ENCODE measurements at places on chromosomes 3 and 15.

DNA sequence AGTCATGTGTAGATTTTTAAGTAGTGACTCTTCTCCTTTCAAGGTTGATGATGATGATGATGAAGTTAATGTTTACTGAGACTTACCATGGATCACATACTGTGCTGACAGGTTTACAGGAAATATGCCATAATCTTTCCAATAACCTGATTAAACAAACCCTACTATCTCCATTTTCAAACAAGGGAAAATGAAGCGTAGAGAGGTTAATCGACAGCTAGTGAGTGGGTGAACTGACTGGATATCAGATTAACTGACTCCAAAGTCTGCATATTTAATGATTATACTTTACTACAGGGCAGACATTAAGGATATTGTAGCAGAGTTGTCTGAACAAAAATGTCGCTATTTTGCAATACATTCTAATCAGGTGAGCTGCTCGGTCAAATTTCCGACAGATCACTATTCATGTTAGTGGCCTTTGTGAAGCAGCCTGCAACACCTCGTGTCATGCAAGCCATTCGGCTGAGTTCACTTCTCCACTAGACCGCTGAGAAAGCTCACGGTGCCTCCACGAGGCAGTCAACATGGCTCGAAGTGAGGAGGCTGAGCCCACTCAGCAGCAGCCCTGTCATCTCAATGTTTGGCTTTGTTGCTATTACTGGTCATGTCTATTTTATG lies 264.2 kb downstream of the NFKBIZ start:
- DNase-seq: no peak

GRCh38 chr3:117263745-117264144 lies 554.2 kb downstream of the TUSC7 start:
- DNase-seq: no peak

- DNase-seq: no peak
These were observed 5.5 kb upstream of the KY start for GRCh38 chr3:134656211-134656800.

DNA sequence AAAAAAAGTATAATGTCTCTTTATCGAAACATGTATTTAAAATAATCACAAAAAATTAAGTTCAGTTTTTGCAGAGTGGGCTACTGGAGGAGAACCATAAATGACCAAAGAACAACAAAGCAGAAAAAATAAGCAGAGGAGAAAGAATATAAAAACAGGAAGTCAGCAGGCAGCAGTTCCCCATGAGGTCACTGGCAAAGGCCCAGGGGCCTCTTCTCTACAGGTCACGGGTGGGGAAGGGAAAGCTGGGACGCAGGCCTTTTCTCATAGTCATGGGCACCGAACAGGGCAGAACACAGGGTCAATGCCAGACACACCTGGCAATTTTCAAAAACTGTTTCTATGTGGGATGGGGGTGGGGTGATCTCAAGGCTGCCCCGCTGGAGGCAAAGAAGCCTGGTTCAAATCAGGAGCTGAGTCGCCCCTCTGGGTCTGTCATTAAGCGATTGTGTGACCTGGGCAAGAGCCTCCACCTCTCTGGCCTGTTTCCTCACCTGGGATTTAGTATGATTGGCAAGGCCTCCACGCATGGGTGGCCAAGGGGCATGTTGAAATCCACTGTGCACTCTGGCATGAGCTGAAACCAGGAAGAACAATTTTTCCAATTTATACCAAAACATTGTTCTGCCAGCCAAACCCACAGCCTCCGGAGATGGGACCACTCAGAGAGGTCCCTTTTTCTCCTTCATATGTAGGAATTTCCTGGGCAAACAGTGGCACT lies 43.8 kb upstream of the UACA start:
- no peak for DNase-seq

DNA sequence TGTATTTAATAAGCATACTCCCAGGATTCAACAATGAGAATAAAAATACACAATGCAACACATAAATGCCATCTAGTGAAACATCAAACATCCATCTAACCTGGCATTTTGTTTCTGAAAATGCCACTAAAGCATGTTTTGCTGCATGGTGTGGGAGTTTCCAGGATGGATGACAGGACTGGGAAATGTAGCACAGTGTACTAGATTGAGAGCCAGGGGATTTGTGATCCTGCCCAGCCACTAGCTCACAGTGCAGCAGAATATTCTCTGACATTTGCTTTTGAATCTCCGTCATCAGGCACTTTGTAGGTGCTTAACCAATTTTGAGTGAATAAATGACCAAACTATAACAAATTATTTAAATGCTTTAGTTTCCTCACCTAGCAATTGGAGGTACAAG lies 404.8 kb downstream of the GAP43 start:
- DNase-seq: no peak

- DNase-seq: no peak
These were observed 6.8 kb downstream of the MFSD1 start for GRCh38 chr3:158808697-158809096.

DNA sequence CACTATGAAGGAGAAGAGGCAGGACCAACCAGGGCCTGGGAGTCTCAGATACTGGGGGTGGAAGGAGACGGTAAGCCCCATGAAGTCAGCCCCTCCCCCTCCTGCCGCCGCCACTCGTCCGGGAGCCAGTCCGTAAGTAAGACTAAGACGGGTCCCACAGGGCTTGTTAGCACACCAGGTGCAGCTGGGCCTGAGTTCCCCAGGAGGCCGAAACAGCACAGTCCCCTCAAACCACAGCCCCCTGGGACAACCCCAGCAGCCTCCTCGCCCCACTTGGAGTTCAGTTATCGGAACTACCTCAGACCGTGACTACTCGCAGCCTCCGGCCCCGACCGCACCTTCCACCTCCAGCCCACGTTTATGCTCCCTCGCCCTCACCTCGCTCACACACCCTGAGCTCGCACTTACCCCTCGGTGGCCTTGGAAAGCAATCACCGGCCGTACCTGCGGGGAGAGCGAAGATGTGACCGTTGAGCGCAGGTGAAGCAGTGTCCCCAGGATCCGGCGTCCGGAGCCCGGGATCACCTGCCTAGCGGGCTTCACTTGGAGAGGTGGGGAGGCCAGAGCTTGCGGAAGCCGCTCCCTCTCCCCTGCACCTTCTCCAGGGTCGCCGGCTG lies 557 bp downstream of the ELL3 start:
- peak; percentile 64 for DNase-seq

- DNase-seq: no peak
These were observed 75.0 kb downstream of the FEM1B start for GRCh38 chr15:68352401-68353062.

- DNase-seq: no peak
These were observed 42.5 kb upstream of the PIK3CB start for GRCh38 chr3:138877226-138877625.

- no peak for DNase-seq
These were observed 48.6 kb downstream of the OR5H15 start for GRCh38 chr3:98215051-98215450.
